ENCODE measurements at places on chromosomes 2 and 18. TPM values are rescaled to one million over a fixed set of nuclear protein-coding genes. Genes with fewer than 3 reads are reported as not detected.

SATB2 gene
- 2.3 TPM for total RNA-seq

CFAP65 gene
- total RNA-seq: not detected

MEX3C gene
- 12.4 TPM for total RNA-seq

DLX1 gene
- not detected for total RNA-seq

FOXD4L1 gene
- total RNA-seq: 0.42 TPM

KCMF1 gene
- 25.5 TPM for total RNA-seq

ANKRD30BL gene
- not detected for total RNA-seq

ZNF804A gene
- total RNA-seq: 0.37 TPM

GNLY gene
- total RNA-seq: not detected

GREB1 gene
- total RNA-seq: 6.3 TPM

COLEC11 gene
- 62.7 TPM for total RNA-seq

EPB41L5 gene
- total RNA-seq: 26.0 TPM

DNA sequence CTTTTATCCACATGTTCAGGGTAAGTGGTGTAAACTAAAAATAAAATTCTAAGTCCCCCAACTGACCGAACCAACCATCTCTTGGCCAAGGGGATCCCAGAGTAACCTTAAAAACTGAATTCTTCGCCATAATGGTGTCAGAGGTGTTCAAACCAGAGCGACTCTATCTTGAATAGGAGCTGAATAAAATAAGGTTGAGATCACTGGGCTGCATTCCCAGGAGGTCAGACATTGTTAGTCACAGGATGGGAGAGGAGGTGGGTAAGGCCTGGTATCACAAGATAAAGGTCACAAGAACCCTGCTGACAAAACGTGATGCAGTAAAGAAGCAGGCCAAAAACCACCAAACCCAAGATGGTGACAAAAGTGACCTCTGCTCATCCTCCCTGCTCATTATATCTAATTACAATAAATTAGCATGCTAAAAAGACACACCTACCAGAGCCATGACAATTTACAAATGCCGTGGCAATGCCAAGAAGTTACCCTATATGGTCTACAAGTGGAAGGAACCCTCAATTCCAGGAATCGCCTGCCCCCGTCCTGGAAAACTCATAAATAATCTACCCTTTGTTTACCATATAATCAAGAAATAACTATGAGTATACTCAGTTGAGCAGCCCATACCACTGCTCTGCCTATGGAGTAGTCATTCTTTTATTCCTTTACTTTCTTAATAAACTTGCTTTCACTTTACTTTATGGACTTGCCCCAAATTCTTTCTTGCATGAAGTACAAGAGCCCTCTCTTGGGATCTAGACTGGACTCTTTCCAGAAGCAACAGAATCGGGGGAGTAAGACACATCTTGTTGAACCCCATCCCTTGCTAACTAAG lies 302.4 kb downstream of the STK39 start:
- no peaks in the 10 kb centered on the region for H3K27me3 ChIP-seq
- H3K36me3 ChIP-seq: no peaks in the 10 kb centered on the region
- H3K4me1 ChIP-seq: no peaks in the 10 kb centered on the region
- no peak for DNase-seq

DNA sequence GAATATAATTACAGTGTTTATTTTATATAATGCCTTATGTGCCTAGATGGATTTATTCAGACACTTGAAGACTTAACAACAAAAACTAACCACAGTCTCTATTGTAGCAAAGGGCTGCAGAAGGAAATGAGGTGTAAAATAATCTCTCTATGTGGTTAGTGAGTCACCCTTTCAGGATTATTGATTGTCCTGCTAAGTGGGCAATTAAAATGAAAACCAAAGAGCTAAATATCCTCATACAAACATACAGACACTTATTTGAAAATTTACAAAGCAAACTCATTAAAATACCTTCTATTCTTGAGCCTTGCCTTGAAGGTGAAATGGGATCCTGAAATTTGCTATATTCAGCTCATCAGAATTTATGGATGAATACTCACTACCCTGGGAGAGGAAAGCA lies 27.7 kb upstream of the DCC start:
- H3K4me3 ChIP-seq: no peak overlapping the region
- H3K27me3 ChIP-seq: no peaks in the 10 kb centered on the region
- no peaks in the 10 kb centered on the region for H3K4me1 ChIP-seq
- H3K27ac ChIP-seq: no peak overlapping the region
- H3K36me3 ChIP-seq: no peaks in the 10 kb centered on the region

DNA sequence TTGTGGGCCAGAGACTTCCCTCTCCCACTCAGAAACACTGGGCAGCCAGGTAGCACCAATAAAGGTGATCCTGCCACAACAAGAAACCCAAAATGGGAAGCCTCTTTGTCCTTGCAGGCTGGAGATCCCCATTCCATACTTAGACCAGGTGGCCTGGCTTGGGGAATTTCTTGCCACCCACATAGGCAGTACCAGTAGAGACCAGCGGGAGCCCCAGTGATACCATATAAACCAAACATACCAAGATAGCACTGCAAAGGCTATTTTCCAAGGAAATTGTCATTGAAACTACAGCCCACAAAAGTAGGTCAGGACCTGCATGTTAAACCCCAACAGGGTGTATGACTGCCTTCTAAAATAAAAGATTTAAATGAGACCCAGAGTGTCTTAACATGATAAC lies 171.6 kb downstream of the DIS3L2 start:
- no peak overlapping the region for H3K27ac ChIP-seq
- H3K36me3 ChIP-seq: no peaks in the 10 kb centered on the region
- H3K27me3 ChIP-seq: no peaks in the 10 kb centered on the region
- no peak overlapping the region for H3K4me3 ChIP-seq

DNA sequence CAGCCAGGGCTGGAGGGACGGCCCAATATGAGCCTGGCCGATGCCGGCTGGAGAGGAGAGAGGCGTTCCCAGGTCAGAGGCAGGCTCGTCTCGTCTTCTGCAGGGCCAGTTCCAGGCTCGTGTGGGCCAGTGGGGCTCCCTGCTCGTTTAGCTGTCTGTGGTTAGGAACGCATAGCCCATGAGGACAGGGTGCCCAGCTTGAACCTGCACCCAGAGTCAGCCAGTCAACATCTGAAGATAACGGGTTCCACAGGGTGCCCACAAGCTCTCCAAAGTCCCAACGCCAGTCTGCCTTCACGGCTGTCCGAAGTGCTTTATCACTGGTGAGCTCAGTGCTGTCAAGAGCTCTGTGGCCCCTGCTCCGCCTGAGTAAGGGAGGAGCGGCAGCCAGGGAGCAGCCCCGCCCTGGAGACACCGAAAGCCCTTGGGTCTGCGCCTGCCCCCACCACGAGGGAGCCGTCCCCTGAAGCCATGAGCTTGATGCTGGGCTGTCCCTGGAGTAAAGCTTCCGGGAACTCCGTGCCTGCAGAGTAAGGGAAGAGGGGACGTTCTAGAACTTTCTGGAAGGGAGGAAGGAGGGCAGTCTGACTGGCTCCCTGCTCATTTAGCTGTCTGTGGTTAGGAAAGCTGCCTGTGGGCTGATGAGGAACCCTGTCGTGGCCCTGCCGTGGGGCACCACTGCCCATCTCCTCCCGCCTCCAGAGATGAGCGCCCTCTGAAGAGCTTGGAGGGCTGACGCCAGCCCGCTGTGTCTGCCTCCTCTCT lies 2.7 kb upstream of the HSBP1L1 start:
- H3K36me3 ChIP-seq: no peaks in the 10 kb centered on the region
- peaks cover 6% of the 10 kb centered on the region for H3K4me1 ChIP-seq
- H3K4me3 ChIP-seq: no peak overlapping the region
- DNase-seq: no peak
- no peak overlapping the region for H3K27ac ChIP-seq

DNA sequence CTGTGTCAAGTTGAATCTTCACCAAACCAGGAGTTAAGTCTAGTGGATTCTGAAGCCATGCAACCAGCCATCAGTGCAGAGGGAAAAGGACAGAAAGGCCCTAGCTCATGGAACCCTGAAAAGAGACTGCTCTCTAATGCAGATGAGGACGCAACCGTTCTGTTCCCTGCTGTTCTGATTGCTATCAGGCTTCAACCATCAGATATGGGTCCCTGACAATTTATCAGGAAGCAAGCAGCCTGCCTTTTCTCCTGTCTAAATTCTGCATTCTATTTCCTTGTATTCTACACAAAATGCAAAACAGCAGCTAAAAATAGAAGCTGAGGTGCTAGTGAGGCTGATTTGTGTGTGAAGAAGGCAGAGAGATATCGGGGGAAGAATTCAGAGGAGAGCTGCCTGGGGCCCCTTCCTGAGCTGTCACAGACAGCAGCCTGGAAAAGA lies 68.4 kb upstream of the RTN4 start:
- no peak for DNase-seq
- H3K27me3 ChIP-seq: no peaks in the 10 kb centered on the region
- no peak overlapping the region for H3K4me3 ChIP-seq
- no peaks in the 10 kb centered on the region for H3K36me3 ChIP-seq
- H3K4me1 ChIP-seq: no peaks in the 10 kb centered on the region

DNA sequence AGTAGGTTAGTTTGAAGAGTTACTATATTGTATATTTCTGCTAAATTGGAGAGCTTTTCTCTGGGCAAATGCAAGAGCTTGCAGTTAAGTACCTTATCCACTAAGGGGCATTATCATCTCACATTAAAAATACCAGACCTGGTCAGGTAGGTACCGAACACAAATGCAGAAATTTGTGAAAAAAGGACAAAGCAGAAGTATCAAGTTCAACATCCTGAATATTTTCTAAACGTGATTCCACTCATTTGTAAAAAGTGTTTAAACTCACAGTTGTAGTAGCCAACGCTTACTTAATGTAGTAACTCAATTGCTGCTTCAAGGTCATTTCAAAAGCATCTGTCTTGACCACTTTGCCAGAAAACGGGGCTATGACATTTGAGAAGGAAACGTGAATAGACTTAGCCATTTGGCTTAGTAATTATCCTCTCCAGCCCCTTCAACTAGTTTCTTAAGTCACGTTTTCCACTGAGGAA lies 52.1 kb downstream of the CYRIA start:
- no peak overlapping the region for H3K4me3 ChIP-seq
- no peak overlapping the region for H3K27ac ChIP-seq
- H3K4me1 ChIP-seq: peaks cover 11% of the 10 kb centered on the region
- no peak for DNase-seq

GRCh38 chr2:73947412-73948018 lies 20.8 kb downstream of the DGUOK start:
- no peaks in the 10 kb centered on the region for H3K27me3 ChIP-seq
- no peak overlapping the region for H3K4me3 ChIP-seq
- H3K4me1 ChIP-seq: no peaks in the 10 kb centered on the region
- no peak overlapping the region for H3K27ac ChIP-seq

- no peaks in the 10 kb centered on the region for H3K36me3 ChIP-seq
- no peaks in the 10 kb centered on the region for H3K4me1 ChIP-seq
- no peak overlapping the region for H3K4me3 ChIP-seq
- no peak for DNase-seq
- no peak overlapping the region for H3K27ac ChIP-seq
These were observed 226.0 kb downstream of the DCDC2C start for GRCh38 chr2:3929374-3929773.

DNA sequence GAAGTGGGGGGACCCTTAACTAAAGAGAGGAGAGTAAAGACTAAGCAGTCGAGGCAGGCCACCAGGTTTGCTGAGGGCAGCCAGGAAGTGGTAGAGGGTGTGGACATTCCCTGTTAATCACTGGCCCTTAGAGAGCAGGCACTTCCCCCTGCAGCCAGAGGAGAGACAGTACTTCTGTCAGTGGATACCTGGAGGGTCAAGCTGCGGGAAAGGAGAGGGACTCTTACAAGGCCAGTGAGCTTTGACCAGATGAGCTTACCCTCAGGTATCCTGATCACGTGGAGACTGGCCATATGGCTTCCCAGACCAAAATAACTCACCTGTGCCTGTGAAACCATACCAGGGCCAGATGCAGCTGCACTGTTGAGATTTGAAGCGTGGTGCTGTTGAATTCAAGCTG lies 28.6 kb downstream of the ITGA6 start:
- H3K4me3 ChIP-seq: no peak overlapping the region
- H3K27ac ChIP-seq: no peak overlapping the region
- H3K4me1 ChIP-seq: peaks cover 7% of the 10 kb centered on the region
- no peaks in the 10 kb centered on the region for H3K36me3 ChIP-seq
- DNase-seq: no peak

- H3K36me3 ChIP-seq: no peaks in the 10 kb centered on the region
- no peaks in the 10 kb centered on the region for H3K4me1 ChIP-seq
- no peak overlapping the region for H3K4me3 ChIP-seq
- no peaks in the 10 kb centered on the region for H3K27me3 ChIP-seq
These were observed 54.4 kb downstream of the CCDC88A start for GRCh38 chr2:55365303-55365702.

- no peaks in the 10 kb centered on the region for H3K36me3 ChIP-seq
- no peak for DNase-seq
- no peak overlapping the region for H3K4me3 ChIP-seq
- no peak overlapping the region for H3K27ac ChIP-seq
These were observed 71.0 kb upstream of the SP3 start for GRCh38 chr2:174035981-174036742.

DNA sequence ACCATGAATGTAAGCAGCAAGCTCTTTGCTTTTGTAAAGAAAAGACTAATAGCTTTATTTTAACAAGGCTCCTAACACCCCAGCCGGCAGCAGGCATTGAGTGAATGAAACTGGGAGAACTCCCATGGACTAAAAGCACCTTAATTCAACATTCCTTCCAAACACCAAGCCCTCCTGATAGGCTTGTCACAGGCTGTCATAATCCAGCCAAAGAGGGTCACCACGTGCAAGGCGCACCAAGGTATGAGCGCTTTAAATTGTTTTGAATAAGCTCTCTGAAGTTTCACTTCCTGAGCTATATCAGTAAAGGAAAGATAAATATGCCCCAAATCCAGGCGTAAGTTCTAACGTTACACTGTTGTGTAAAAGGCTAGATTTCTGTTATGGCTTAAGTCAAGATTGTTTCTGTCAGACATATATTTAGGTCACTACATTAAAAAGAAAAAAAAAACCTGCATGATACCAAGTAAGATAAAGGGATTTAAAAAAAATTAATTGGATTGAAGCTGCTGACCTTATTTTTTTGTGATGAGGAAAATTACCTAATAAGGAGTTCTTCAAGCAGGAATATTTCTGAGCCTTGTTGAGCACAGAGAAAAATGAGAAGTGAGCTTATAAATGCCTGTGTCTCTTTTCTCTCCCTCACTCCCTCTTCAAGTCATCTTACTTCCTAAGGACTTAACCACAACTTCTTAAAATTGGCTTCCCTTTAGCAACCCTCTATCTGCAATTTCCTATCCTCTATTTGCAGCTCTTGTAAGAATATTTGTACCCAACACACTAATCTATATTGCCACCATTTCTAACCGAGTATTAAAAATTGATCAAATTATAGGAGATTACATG lies 136.1 kb upstream of the NRP2 start:
- H3K27ac ChIP-seq: no peak overlapping the region
- DNase-seq: no peak
- no peak overlapping the region for H3K4me3 ChIP-seq
- H3K4me1 ChIP-seq: no peaks in the 10 kb centered on the region
- H3K27me3 ChIP-seq: no peaks in the 10 kb centered on the region
- no peaks in the 10 kb centered on the region for H3K36me3 ChIP-seq

DNA sequence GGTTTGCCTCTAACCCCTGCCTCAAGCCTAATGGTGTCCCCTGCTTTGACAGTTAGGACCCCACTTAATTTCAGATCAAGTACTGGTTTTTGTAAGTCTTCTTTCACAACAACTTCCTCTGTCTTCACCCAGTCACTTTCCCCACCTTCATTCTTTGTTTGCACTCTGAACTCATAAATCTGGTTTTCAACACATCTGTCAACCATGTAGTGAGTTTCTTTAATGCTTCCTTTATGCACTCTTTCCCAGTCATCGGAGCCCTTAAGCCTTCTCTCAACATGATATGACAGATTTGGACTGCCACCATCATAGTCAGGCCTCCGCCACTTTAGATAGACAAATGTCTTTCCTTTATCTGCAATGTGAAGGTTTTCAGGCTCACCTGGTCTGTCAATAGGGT lies 109.1 kb downstream of the PLEKHA3 start:
- no peaks in the 10 kb centered on the region for H3K27me3 ChIP-seq
- peaks cover 8% of the 10 kb centered on the region for H3K36me3 ChIP-seq
- no peaks in the 10 kb centered on the region for H3K4me1 ChIP-seq
- DNase-seq: no peak
- no peak overlapping the region for H3K4me3 ChIP-seq
